ENCODE measurements at places on chromosomes 16 and 17.

- DNase-seq, result no peak
Measured at GRCh38 chr17:43987131-43988021, 17.0 kb upstream of the NAGS start.

- DNase-seq, result no peak
Measured at GRCh38 chr17:77381731-77382130, 241.0 kb downstream of the SEC14L1 start.

GRCh38 chr17:83058266-83058798 is 21.1 kb upstream of the METRNL start:
- DNase-seq, result peak; percentile 20

- DNase-seq, result peak; percentile 77
Measured at GRCh38 chr16:83913245-83913633, 14.3 kb downstream of the MLYCD start.
